ENCODE measurements at places on chromosomes 3 and 15. TPM values are rescaled to one million over a fixed set of nuclear protein-coding genes. Genes with fewer than 3 reads are reported as not detected.

GRCh38 chr3:186322761-186323160 lies 39.3 kb downstream of the DGKG start:
- no peak overlapping the region for H3K4me3 ChIP-seq
- DNase-seq: no peak
- no peak overlapping the region for H3K27ac ChIP-seq
- no peaks in the 10 kb centered on the region for H3K36me3 ChIP-seq
- H3K27me3 ChIP-seq: no peaks in the 10 kb centered on the region
- H3K4me1 ChIP-seq: no peaks in the 10 kb centered on the region

DNA sequence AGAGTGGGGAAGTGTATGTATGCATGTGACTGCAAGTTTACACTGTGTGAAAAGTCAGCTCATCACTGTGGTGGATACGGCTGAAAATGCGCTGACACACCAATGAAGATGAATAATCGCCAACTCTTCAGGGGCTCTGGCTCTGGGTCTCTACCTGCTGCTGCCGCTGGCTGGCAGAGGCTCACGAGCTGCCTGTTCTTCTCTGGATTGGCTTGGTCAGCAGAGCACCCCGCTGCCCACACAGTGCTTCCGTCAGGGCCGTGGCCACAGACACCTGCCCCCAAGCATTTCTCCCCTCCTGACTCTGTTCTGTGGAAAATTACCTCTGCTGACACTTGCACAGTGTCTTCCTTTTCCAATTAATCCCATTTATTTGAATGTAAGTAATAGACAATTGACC lies 215.5 kb downstream of the GAP43 start:
- no peak overlapping the region for H3K27ac ChIP-seq
- no peak for DNase-seq
- H3K36me3 ChIP-seq: no peaks in the 10 kb centered on the region

- no peaks in the 10 kb centered on the region for H3K27me3 ChIP-seq
- no peaks in the 10 kb centered on the region for H3K4me1 ChIP-seq
- H3K36me3 ChIP-seq: no peaks in the 10 kb centered on the region
- no peak for DNase-seq
Measured at GRCh38 chr3:19931180-19931692, 2.8 kb downstream of the EFHB start.

The WDR93 gene
- 0.21 TPM for total RNA-seq

- no peak overlapping the region for H3K27ac ChIP-seq
- no peak overlapping the region for H3K4me3 ChIP-seq
- no peaks in the 10 kb centered on the region for H3K4me1 ChIP-seq
- peaks cover 36% of the 10 kb centered on the region for H3K36me3 ChIP-seq
- no peaks in the 10 kb centered on the region for H3K27me3 ChIP-seq
- peak; percentile 64 for DNase-seq
Measured at GRCh38 chr15:51775967-51776816, 24.8 kb downstream of the TMOD2 start.
